ENCODE measurements at places on chromosomes 4 and X.

DNA sequence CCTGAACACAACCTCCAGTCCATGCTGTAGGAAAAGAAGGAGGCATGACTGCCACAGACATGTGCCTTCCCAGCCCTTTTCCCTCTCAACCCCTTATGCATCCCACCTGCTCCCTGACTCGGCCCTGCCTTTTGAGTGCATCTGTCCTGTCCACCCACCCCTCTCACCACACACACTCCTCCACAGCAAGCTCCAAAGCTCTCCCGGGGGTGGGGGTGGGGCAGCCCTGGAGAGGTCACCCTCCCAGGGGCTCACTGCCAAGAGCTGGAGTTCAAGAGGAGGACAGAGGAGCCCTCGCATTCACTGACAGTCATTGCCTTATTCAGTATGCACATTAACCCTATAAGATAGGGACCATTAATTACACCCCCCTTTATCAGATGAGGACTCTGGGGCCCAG, 46.6 kb upstream of the MAMLD1 start:
- no peak for DNase-seq

- DNase-seq = no peak
Measured at GRCh38 chrX:68660746-68661145, 13.3 kb downstream of the STARD8 start.

- no peak for DNase-seq
Measured at GRCh38 chr4:1711571-1712215, 426 bp downstream of the SLBP start.

DNA sequence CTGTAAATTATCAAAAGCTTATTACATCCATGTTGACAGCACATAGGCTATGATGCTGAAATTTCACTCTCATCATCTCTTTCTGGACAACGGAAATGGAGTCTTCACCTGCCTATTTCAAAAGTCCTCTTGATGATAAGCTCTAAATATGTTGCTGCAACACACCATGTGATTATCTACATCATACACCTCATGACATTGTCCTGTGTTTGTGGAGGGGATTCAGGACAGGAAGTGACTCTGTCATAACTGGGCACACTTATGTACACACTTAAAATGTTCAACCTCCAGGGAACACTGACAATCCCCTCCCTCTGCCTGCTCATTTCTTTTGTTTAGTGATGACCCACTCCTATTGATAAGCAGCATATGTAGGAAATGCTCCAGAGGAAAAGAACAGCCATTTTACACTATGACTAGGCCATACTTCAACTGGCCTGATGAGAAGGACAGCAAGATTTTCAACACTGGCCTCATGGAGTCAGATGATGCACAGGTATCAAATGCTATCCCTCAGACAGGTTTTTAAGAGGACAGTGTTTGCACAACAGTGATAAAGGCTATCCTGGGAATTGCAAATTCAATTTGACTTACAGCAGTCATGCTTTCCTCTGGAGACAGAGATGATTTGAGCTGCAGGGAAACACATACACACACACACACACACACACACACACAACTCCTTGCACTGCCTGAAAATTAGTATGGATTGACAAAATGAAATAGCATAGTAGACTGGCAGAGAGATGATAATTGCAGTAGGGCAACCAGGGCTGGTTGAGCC, 163.3 kb upstream of the RASGEF1B start:
- DNase-seq = no peak

- no peak for DNase-seq
Measured at GRCh38 chr4:72110886-72111285, 79.1 kb downstream of the NPFFR2 start.

- no peak for DNase-seq
Measured at GRCh38 chr4:40369437-40370274, 34.5 kb downstream of the CHRNA9 start.

- no peak for DNase-seq
Measured at GRCh38 chr4:127469959-127470809, 162.6 kb upstream of the INTU start.

- peak; percentile 45 for DNase-seq
Measured at GRCh38 chrX:153474718-153475117, 4.3 kb upstream of the HAUS7 start.

DNA sequence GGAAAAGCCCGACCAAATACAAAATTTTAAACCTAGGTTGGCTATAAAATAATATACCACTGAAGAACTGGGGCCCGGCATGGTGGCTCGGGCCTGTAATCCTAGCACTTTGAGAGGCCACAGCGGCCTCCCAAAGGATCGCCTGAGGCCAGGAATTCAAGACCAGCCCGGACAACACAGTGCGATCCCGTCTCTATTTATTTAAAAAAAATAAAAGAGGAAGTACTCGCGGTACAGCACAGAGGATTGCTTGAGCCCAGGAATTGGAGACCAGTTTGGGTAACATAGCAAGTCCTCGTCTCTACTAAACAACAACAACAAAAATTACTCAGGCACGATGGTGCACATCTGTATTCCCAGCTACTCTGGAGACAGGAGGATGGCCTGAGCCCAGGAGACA, 44.8 kb upstream of the CDKN2AIP start:
- DNase-seq = no peak

DNA sequence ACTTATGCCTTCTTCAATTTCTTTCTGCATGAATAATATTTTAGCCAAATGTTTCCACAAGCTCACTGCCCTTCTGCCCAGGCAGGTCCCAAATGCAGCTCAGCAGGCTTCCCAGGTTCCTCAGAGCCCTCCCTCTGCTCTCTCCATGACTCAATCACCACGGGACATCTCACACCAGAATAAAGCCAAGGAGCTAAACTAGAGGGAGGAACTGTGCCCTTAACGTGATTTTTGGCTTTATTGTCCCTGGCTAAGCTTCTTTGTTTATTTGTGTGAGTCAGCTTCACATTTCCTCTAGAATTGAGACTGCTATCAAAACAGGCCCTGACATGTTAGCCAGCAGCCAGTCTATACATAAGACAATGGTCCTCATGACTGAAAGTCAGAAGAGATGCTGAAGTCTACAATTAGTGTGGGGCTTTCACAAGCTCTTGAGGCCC, 186.4 kb upstream of the GALNT7 start:
- DNase-seq = no peak

- no peak for DNase-seq
Measured at GRCh38 chr4:113497154-113497884, 264.2 kb downstream of the CAMK2D start.

DNA sequence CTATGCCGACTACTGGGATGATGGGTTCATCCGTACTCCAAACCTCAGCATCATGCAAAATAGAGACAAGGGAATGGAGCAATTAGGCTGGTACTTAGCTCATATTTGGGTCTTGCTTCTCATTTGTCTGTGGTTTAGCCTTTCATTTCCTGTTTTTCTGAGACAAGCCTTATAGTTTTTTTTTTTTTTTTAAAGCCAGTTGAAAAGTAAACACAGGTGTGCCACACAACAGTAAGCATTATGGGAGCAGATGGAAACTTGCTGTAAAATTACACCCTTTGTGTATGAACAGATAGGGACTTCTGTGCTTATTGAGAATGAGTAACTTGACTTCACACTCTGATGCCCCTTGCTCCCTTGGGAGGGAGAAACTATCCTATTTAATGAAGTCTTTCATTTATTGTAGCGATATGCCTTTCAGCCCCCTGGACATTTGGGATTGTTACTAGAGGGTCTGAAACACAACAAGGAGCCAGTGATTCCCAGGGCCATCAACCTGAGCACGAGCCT, 13.7 kb downstream of the RASSF6 start:
- DNase-seq = no peak

Data from activated CD4-positive, alpha-beta T cell treated with anti-CD3 and anti-CD28 coated beads, Interleukin-2, amount 50 U/mL, for 4 hours (primary cell).